ENCODE measurements at places on chromosomes 12 and 14.

DNA sequence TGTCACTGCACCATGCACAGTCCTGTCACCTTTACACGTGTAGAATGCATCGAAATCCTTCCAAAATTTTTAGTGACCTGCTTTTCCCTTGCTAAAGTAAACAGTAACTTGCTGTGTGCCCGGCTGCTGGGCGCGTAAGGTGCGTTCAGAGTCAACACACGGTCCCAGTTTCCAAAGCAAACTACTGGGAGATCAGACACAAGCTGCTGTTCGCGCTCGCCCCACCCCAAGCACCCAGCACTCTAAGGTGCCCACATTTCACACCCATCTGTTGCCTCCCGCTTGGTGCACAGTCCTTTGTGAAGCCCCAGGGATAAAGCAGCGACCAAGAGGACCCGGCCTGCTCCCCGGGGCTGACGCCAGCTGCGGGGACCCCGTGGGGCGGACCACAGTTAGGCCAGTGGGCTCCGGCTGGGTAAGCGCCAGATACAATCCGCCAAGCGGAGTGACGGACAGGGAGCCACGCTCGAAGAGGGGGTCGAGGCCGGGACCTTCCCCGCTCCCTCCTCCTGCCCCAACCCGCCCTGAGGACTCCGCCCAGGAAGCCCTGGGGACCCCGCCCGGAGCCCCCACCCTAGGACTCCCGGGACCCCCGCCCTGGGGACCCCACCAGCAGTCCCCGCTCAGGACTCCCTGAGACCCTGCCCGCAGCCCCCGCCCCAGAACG lies 633 bp downstream of the STX2 start:
- no peak for DNase-seq

- DNase-seq, result no peak
Observed at GRCh38 chr12:10354071-10354470, 35.8 kb downstream of the KLRK1 start.

DNA sequence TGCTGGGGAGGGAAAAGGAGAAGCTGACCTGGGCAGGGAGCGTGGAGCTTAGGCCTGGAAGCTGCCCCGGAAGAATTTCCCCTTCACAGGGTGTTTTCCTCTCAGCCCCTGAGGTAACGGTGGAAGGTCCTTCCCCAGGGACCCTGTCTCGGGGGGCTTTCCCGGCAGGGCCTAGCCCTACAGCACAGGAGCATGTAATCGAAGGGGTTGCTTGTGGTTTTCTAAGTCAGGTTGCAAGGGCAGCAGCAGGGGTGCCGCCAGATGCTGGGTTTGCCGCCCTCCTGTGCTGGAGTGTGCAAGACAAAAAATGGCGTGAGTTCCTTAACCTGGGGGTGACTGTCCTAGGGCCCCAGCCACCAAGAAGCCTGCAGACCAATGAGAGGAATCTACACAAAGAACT lies 1.6 kb upstream of the KRT74 start:
- no peak for DNase-seq

- no peak for DNase-seq
Observed at GRCh38 chr12:130831876-130832405, 7.1 kb downstream of the STX2 start.

- no peak for DNase-seq
Observed at GRCh38 chr12:5589054-5589453, 157.1 kb downstream of the NTF3 start.

DNA sequence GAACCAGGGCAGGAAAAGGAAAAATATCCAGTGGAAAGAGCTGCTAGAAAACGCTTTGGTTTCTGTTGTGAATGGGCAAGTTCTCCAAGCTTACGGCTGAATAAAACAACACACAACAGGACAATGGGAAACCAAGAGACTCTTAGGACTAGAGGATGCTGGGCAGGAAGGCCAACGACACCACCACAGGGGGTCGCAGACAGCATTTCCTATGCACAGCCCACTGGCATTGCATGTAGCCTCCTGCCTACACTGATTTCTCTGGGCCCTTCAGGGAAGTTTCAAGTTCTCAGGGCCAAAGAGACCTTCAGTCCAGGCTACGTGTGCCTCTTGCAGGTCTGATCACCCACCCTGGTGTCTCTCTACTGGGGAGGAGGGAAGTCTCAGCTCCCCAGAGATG lies 108.0 kb downstream of the RIMBP2 start:
- DNase-seq, result no peak

DNA sequence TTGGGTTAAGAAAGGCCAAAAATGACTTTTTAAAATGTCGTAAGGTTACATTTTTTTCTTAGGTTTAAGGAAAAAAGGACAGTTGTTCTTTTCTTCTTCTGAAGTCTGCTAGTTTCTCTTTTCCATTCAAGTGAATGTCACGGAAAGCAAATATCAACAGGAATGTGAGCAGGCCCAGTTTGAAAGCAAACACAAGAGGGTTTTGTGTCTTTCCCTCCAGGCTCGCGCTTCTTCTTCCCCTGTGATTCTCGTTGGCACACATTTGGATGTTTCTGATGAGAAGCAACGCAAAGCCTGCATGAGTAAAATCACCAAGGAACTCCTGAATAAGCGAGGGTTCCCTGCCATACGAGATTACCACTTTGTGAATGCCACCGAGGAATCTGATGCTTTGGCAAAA lies 85.4 kb downstream of the LRRK2 start:
- DNase-seq, result no peak

DNA sequence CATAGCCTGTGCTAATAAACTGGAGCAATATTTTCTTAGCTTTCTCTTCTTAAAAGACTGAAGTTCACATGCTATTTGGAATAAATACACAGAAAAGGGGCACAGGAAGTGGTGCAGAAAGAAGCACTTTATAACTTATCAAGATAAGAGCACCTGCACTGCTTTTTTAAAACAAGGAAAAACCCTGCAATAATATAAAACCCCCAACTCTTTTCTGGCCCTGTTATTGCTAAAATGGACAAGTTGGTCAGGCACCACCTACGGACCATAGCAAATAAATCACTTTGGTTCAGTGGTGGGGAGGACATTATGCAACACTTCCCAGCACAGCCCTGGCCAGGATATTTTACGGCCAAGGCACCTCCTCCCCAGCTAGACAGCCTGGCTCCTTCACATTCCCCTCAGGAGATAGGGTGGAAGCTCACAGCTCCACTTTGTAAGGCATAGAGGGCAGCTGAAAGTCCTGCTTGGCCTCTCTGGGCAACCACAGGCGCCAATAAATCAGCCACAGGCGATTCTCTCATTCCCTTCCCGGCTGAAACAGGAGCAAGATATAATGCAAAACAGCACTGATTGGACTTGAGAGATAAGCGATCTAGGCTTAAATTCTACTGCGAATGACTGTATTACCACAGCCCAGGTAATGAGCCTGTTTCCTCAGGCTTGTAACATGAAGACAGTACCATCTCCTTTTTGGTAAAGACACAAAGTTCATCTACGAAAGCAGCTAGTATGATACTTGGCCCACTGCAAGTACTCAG lies 2.0 kb downstream of the ZBTB25 start:
- DNase-seq, result peak; percentile 31

GRCh38 chr12:27272373-27273028 lies 28.4 kb downstream of the STK38L start:
- no peak for DNase-seq

DNA sequence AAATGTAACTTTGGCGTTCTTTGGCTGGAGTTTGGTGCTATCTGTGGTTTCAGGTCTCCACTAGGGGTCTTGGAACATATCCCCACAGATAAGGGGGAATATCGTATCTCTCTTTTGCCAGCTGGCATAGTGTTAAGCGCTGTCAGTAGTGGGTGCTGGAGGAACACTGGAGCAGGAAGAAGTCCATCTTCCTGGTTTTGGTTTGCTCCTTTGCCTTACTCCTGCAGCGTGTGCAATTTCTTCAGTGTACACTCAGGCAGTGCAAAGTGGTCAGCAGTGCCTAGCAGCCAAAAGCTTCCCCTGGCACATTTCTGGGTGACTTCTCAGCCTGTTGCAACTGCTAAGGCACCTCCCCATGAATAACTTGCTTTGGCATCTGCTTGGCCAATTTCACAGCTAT lies 11.7 kb upstream of the RIPK3 start:
- no peak for DNase-seq

DNA sequence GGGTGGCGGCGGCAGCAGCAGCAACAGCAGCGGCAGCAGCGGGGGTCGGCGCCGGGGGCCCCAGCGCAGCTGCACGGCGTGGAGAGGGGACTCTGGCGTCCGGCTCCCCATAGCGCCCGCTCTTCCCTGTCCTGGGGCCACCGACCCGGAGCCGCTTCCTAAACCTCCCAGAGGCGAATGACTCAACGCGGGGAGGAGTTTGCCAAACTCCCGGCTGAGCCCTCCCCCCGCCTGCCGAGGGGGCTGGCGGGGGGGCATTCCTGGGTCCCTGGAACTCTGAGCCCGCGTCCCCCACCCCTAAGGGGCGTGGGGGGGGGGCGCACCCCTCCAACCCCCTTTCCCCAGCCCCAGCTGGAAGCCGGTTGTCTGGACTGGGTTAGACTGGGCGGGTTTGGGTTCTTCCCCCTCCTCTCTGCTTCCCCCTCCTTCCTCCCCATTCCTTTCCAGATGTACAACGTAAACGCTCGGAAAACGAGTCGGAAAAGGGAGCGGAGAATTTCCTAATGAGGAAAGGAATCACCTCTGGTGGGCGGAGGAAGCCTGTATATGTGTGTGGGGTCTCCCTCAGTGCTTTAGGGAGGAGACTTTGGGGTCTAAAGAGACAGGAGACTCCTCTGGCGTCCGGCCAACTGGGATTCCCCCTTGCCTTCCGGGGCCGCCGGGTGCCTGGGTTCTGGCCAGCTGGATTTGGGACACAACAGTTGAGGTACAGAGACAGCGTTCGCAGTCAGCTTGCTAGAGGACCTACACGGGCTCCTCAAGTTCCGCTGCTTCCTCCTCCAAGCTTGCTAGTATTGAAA lies at the start of gene ITGA5:
ITGA5 (minus strand) TSS at position 179 of the 800 bp plus-strand sequence; CDS start at position 111, 68 bp downstream.
- peak; percentile 100 for DNase-seq

DNA sequence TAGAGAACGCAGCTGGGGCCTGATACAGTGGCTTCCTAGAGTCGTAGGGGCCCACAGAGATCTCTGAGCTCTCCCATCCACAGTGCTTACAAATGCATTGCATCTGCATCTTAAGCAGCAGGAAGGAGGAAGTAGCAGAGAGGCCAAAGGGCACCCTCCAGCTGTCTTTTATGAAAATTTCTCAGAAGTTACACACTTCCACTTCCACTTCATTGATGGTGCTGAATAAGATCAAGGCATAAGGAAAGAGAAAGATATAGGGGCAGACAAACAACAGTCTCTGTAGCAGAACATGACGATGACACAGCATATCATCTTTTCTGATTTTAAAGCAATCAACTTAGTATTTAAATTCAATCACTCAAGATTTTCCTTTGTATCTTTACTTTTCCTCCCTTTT lies 51.6 kb upstream of the ABCC9 start:
- no peak for DNase-seq

DNA sequence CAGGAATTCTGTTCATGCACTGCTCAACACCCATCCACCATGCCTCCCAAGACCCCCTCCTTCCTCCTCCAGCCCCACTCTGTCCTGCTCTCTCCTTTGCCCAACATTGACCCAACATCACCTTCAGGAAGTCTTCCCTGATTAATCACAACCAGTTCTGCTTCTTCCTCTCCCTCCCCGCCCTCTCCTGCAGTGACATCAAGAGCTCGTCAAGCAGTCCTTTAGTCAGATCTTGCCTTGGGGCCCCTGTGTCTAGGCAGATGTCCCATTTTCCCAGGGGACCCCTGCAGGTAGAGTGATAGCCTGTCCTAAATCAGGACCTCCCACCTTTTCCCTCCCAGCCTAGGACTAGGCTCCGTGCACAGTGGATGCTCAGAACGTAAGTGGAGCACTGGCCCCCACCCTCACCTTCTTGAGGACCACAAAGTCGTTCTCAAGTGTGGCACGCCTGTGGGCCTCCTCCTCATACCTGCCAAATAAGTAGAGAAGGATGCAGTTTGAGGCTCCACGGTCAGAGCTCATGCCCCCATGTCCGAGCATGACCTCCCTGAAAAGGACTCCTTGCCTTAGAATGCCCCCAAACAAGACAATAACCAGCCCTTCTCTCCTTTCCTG lies 2.3 kb downstream of the KRT78 start:
- DNase-seq, result no peak

DNA sequence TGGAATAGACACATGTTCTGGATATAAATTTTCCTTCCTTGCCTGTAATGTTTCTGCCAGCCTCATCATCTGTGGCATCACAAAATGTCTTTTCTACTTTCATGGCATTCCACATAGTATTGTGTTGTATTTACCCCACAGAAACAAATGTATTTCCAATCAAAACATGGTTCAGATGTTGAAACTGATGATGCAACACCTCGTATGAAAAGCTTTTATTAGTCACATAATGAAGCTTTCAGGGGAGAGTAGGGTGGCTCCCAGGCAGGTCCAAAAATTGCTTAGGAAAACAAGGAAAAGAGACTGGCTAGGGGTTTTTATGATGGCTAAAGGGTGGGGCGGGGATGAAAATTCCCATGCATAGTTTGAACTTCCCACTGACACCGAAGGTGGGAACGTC lies 29.1 kb upstream of the ZNF641 start:
- DNase-seq, result no peak

- DNase-seq, result peak; percentile 7
Observed at GRCh38 chr14:100504372-100505078, 82.7 kb downstream of the BEGAIN start.

GRCh38 chr14:99891266-99891665 lies 98.1 kb downstream of the EML1 start:
- no peak for DNase-seq

DNA sequence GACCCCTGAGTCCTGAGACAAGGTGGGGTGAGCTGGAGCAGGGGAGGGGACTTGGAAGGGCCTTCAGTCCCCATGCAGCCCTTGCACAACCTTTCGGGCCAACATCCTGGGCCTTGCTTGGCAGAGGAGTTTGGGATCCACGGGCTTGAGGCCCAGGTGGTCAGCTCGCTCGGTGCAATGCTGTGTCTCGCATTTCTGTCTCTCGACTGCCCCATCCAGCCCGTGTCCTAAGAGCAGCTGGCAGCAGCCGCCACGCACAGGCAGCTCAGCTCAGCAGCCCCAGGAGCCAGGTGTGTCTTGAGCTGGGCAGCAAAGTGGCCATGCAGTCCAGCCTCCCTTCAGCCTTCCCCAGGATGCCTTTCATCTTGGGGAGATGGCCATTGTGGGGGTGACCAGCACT lies 10.8 kb downstream of the PACS2 start:
- no peak for DNase-seq

DNA sequence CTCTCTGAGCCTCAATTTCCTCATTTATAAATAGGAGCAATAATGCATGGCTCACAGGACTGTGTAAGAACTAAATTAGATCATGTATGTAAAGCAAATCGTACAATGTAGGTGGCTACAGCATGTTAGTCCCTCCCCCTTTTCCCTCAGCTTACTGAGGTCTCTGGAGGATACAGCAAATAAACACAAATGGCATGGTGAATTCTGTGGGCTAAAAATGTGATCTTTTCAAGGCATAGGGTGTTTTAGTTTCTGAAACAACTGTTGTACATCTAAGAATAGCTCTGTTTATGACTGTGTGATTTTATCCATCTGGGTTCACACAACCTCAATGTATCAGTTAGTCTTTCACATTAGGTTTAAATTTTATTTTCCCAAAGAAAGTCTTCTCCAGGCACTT lies 121.2 kb upstream of the PLEKHG7 start:
- no peak for DNase-seq

- DNase-seq, result no peak
Observed at GRCh38 chr12:112305951-112306350, 76.3 kb downstream of the HECTD4 start.

- no peak for DNase-seq
Observed at GRCh38 chr14:56338674-56339073, 220.5 kb downstream of the PELI2 start.
